ENCODE measurements at places on chromosomes 12 and 14. TPM values are rescaled to one million over a fixed set of nuclear protein-coding genes. Genes with fewer than 3 reads are reported as not detected.
A peak's percentile ranks its signal among the peaks of the same experiment; 100 is the strongest.

- no peak for DNase-seq
Observed at GRCh38 chr14:78840898-78841297, 670.7 kb downstream of the NRXN3 start.

DNA sequence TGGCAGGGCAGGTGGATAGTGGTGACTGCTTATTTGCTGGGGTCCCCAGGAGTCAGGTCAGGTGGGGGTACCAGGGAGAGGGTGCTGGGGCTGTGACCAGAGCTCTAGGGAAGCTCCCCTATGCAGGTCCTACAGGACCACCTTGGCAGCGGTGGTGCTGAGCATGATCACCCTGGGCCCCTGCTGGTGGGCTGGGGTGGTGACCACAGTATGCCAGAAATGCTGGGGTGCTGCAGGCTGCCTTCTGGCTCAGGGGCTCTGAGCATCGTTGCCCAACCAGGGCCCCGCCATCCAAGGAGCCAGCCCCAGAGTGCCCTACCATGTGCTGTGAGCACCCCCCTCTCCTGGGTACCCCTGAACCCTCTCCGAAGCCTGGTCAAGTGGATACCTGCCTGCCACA is 17.5 kb upstream of the NUDT14 start:
- DNase-seq: no peak

DNA sequence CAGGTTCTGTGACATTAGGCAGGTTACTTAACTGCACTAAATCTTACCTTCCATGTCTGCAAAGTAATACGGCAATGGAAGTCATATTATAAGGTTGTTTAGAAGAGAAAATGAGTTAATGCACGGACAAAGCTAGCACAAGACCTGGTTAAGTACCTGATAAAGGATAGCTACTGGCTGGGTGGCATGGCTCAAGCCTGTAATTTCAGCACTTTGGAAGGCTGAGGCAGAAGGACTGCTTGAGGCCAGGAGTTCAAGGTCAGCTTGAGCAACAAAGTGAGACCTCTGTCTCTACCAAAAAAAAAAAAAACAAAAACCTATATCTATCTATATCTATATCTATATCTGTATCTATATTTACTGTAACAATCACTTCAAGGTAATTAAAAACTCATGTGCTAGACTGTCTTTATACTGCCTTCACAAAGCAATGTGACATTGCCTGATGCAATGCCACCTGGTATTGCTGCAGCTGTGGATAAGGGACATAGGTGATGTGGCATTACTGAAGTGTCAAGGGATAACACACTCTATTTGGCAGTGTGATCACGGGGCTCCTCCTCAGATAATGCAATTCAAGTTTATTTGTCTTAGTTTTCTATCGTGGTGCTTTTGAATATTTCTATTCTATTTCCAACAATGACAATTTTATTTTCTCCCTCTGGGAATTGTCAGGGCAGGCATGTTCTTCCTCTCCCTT is 107.1 kb downstream of the PAX9 start:
- DNase-seq: no peak

DNA sequence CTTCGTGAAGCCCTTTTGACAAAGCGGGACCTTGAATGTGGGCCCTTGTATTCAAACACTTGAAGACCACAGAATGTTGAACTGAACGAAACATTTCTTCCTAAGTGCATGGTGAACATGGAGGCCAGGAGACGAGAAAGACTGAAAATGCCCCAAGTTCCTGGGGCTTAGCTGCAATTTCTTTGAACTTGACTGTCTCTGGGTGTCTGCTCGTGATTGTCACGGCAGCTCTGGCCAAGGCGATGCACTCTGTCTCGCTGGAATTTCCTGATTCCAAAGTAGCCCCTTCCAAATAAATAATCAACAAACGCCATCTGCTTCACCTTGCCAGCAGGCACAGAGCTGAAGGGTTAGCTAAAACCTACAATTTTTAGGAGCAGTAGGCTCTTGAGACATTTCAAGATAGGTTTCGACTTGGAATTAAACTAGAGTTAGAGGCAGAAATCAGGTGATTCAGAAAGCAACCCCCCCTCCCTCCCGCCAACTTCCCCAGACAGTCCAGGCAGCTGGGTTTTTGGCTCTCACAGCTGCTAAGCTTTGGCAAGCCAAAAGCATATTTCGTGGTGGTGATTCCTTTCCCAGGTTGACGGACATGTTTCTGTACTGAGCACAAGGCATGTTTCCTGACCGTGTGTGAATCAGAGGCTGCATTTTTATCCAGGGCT is 13.5 kb upstream of the IRF2BPL start:
- DNase-seq: peak; percentile 95

- no peak for DNase-seq
Observed at GRCh38 chr14:37437490-37437889, 157.6 kb downstream of the FOXA1 start.

DNA sequence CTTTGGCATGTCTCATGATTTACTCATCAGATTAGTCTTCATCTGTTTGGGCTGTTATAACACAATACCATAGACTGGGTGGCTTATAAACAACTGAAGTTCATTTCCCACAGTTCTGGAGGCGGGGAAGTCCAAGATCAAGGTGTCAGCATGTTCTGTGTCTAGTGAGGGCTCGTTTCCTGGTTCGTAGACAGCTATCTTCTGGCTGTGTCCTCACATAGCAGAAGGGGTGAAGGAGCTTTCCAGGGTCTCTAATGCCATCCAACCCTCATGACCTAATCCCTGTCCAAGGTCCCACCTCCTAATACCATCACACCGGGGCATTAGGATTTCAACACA is 30.8 kb upstream of the NRDE2 start:
- no peak for DNase-seq

GRCh38 chr12:12508612-12509011 is 54.1 kb downstream of the DUSP16 start:
- no peak for DNase-seq

- DNase-seq: no peak
Observed at GRCh38 chr12:48003226-48004052, 837 bp downstream of the COL2A1 start.

Gene AHNAK2
- total RNA-seq: 106 TPM

Gene TROAP
- 0.51 TPM for total RNA-seq

Gene GYS2
- not detected for total RNA-seq

Gene OAS1
- total RNA-seq: 3.6 TPM
